AG10803 (cell line): ENCODE measurements at places on chromosomes 7 and 10.
A peak's percentile ranks its signal among the peaks of the same experiment; 100 is the strongest.

DNA sequence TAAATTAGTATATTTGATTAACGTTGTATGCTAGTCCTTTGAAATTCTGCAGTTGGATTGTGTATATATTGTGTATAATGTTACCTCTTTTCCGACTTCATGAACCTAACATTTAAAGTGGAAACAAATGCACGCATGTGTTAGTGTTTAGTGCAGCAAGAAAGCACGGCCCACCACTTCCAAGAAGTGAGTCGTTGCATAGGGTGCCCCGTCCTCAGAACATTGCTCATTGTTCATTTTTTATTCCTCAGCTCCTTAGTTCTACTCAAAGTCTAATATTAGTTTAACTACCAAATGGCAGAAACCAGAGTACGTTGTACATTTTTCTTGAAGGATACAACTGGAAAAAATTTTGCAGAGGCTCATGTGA, 407.6 kb downstream of the AUTS2 start:
- DNase-seq: no peak

DNA sequence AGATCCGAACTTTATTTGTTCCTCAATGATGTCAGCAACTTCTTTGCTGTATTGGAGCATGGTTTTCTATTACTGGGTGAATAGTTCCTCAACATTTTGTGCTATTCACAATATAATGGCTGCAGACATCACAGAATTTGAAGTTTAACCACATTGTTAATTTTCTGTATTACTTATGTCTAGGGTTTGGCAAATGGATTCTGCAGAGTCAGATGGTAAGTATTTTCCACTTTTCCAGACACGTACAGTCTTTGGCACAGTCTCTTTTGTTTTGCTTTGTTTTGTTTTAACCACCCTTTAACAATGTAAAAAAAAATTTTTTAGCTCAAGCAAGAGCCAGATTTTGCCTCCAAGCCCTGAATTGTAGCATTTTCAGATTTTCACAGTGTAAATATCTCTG, 36.8 kb upstream of the FOXK1 start:
- DNase-seq: peak; percentile 89

DNA sequence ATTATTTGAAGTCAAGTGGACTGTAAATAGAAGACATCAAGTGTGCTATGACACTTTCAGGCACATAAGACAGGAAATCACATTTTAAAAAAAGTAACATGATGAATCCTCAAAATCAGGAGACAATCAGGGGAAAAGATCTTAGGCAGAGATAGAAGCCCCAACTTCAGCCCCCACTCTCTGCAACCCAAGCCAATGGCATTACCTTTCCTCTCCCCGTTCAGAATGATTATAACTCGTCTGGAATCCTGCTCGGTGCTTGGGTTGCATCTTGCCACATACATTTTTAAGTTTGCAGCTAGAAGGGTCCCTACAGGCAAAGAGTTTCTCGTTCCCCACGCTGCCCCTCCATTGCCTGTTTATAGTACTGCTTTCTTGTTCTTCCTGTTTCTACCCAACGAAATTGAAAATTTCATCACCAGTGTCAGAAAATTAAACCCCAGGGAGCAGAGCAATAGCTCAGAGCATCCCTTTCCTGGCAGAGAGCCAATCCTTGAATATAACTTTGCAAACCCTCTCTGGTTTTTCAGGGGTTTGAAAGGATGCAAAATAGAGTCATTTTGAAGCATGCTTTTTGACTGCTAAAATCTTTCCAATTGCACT, 260.5 kb upstream of the AOAH start:
- no peak for DNase-seq

- no peak for DNase-seq
Measured at GRCh38 chr7:37438906-37439652, 9.6 kb downstream of the ELMO1 start.

GRCh38 chr7:98559958-98560357, 57.1 kb upstream of the NPTX2 start:
- no peak for DNase-seq

DNA sequence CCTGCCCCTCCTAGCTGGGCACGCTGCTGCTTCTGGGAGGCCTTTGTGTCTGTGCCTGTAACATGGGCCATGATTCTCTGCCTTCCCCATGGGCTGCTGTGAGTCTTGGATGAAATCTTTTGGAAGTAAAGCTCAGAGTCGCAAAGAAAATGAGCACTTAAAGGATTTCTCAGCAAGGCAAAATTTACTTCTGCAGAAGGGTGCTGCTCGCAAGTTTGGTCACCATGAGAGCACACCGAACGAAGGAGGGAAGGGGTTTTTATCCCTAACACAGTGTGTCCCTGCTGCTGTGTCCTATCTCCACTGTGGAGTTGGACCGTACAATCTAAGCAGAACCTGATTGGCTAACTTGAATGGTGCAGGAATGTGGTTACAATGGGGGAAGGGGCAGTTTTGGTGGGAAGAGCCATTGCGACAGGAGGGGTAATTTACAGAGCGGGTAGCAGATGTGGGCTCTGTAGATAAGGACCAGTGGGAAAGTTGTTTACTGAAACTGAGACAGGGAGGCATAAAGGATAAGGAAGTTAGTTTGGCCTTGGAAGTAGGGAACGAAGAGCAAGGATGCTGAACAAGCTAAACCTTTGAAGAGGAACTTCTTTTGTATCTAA, 57.5 kb downstream of the FANK1 start:
- no peak for DNase-seq

GRCh38 chr7:37211097-37211880, 237.4 kb downstream of the ELMO1 start:
- DNase-seq: peak; percentile 61

GRCh38 chr10:129825221-129825620, 138.9 kb downstream of the EBF3 start:
- no peak for DNase-seq

GRCh38 chr10:126921974-126922525, 16.8 kb downstream of the DOCK1 start:
- peak; percentile 87 for DNase-seq

DNA sequence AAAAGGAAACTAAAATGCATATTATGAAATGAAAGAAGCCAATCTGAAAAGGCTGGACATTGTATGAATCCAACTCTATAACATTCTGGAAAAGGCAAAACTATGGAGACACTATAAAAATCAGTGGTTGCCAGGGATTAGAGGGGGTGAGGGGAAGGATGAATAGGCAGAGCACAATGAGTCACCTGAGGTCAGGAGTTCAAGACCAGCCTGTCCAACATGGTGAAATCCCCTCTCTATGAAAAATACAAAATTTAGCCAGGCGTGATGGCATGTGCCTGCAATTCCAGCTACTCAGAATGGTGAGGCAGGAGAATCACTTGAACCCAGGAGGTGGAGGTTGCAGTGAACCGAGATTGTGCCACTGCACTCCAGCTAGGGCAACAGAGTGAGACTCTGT, 324.8 kb upstream of the PHYHIPL start:
- no peak for DNase-seq

- no peak for DNase-seq
Measured at GRCh38 chr7:141484907-141485306, 66.3 kb upstream of the AGK start.

GRCh38 chr10:30417301-30417700, 16.7 kb upstream of the MAP3K8 start:
- DNase-seq: no peak

DNA sequence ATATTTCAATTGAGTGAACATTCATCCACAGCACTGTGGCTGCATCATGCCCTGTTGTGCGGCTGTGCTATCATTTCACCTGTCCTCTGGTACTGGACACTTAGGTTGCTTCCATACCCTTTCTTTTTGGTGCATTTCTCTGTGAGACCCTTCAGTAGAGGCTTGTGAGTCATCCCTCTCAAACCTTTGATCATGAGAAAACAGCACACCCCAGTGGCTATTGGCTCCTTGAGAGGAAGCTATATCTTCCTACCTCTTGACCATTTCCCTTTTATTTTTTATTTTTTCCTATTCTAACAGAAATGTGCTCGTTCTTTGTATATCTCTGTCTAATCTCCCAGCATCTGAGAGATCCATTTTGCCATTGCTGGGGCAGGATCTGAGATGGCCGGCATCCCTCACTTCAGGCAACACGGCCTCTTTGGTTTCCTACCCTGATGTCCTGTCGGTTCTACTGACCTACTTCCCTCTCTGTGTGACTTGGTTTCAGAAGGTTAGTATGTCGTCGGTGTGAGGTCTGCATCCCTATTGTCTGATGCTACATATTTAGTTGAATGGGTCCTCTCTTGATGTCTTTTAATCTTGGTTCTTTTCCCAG, 23.8 kb upstream of the PIK3AP1 start:
- peak; percentile 11 for DNase-seq

DNA sequence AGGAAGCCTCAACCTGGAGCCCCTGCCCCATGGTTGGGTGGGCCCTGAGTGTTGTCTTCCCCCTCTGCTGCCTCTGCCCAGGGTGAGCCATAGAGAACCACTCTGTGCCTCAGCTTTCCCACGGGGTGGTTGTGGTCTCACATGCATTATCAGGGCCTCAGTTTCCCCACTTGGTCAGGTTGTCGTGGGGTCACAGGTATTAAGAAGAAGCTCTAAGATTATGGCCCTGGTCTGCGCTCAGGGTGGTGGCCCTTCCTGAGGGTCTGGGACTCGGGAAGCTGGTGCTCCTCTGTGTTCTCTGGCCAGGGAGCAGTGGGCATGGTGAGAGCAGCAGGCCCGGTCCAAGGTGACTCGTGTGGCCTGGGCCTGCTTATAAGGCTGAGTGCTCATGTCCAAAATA, 17.8 kb downstream of the LRRC27 start:
- DNase-seq: no peak
